Progenitor cell of endocrine pancreas (in vitro differentiated cells): ENCODE measurements at places on chromosomes 7 and 10.

DNA sequence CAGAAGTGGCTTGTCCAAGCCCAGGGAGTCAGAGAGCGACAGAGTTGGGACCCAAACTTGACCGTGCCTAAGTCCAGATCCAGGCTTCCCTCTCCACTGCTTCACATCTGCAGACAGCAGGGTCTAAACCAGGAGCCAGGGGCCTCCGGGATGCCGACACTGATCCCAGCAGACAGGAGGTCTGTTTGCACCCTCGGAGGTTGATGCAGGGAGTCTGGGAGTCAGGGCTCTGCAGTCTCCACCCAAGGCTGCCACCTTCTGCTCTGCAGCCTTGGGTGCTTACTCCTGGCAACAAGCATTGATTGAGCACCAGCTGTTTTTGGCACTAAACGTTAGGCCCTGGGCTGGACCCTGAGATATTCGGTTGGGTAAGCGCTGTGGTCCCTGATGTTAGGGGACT, 21.0 kb downstream of the ELFN1 start:
- H3K27ac ChIP-seq = no peak overlapping the region
- DNase-seq = peak; percentile 4
- H3K4me1 ChIP-seq = no peaks in the 10 kb centered on the region
- H3K27me3 ChIP-seq = no peaks in the 10 kb centered on the region
- no peak overlapping the region for H3K4me3 ChIP-seq

- no peak overlapping the region for H3K4me3 ChIP-seq
- no peak for DNase-seq
- H3K4me1 ChIP-seq = peaks cover 9% of the 10 kb centered on the region
- no peaks in the 10 kb centered on the region for H3K27me3 ChIP-seq
These were observed 19.5 kb downstream of the HDAC9 start for GRCh38 chr7:18515067-18515466.

- H3K27ac ChIP-seq = no peak overlapping the region
- H3K36me3 ChIP-seq = no peaks in the 10 kb centered on the region
- H3K4me1 ChIP-seq = peaks cover 4% of the 10 kb centered on the region
- H3K4me3 ChIP-seq = no peak overlapping the region
- no peaks in the 10 kb centered on the region for H3K27me3 ChIP-seq
These were observed 57.7 kb upstream of the KCNIP2 start for GRCh38 chr10:101901340-101901739.

- H3K27ac ChIP-seq = no peak overlapping the region
- no peaks in the 10 kb centered on the region for H3K36me3 ChIP-seq
- H3K4me1 ChIP-seq = no peaks in the 10 kb centered on the region
- no peak overlapping the region for H3K4me3 ChIP-seq
These were observed 25.0 kb upstream of the WDR11 start for GRCh38 chr10:120825878-120826769.

- peak overlapping the region; percentile 40 for H3K4me3 ChIP-seq
These were observed 217.1 kb downstream of the GALNT17 start for GRCh38 chr7:71348821-71349681.

DNA sequence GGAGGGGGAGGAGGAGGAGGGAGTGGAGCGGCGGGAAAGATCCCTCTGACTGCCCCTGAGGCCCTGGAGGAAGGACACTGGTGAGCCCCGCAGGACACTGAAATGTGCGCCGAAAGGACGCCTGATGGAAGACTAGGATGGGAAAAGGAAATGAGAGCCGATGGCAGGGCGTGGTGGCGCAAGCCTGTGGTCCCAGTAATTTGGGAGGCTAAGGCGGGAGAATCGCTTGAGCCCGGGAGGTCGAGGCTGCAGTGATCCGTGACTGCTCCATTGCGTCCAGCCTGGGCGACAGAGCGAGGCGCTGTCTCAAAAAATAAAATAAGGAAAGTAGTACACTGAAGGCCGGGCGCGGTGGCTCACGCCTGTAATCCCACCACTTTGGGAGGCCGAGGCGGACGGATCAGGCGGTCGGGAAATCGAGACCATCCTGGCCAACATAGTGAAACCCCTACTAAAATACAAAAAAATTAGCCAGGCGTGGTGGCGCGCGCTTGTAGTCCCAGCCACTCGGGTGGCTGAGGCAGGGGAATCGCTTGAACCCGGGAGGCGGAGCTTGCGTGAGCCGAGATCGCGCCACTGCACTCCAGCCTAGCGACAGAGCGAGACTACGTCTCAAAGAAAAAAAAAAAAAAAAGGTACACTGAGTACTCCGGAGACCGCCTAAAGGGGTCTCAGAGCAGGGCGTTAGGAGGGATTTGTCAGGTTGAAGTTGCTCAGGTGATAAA, 561 bp upstream of the HNRNPF start:
- H3K4me3 ChIP-seq = peak overlapping the region; percentile 93
- DNase-seq = no peak
- peaks cover 9% of the 10 kb centered on the region for H3K4me1 ChIP-seq
- no peaks in the 10 kb centered on the region for H3K36me3 ChIP-seq

DNA sequence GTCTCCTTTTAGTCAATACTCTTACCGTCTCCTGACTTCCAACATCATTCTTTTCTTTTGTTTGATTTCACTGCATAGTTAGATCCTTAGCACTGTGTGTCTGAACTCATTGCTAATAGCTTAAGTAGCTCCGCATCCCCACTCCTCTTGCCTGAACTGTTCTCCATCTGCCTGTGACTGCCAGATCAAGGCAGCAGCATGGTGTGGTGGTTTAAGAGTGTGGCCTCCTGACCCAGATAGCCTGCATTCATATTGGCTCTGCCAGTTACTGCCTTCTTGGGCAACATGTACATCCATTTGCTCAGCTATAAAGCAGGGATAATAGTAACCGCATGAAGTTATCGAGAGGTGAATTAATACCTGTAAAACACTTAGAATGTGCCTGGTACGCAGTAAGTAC, 50.8 kb downstream of the SUFU start:
- no peak for DNase-seq
- H3K27me3 ChIP-seq = no peaks in the 10 kb centered on the region
- H3K36me3 ChIP-seq = peaks cover 7% of the 10 kb centered on the region
- H3K27ac ChIP-seq = no peak overlapping the region

GRCh38 chr7:93980744-93981479, 23.2 kb downstream of the BET1 start:
- no peaks in the 10 kb centered on the region for H3K36me3 ChIP-seq
- H3K4me3 ChIP-seq = no peak overlapping the region
- H3K27me3 ChIP-seq = no peaks in the 10 kb centered on the region
- no peaks in the 10 kb centered on the region for H3K4me1 ChIP-seq
- no peak for DNase-seq
- H3K27ac ChIP-seq = no peak overlapping the region

- no peaks in the 10 kb centered on the region for H3K36me3 ChIP-seq
- no peak overlapping the region for H3K4me3 ChIP-seq
- DNase-seq = no peak
- peaks cover 21% of the 10 kb centered on the region for H3K4me1 ChIP-seq
These were observed 3.1 kb downstream of the RARRES2 start for GRCh38 chr7:150338166-150338829.
